ENCODE measurements at places on chromosomes 1 and 21. TPM values are rescaled to one million over a fixed set of nuclear protein-coding genes. Genes with fewer than 3 reads are reported as not detected.

TFF2 gene
- not detected for total RNA-seq

TRPM2 gene
- total RNA-seq: 4.4 TPM

GRCh38 chr21:42699196-42699595 is 45.8 kb downstream of the PDE9A start:
- DNase-seq: no peak

DMRTA2 gene
- total RNA-seq: 24.9 TPM

- no peak for DNase-seq
Measured at GRCh38 chr1:107145637-107146036, 4.8 kb downstream of the NTNG1 start.

HAO2 gene
- total RNA-seq: not detected

ILDR2 gene
- total RNA-seq: 9.6 TPM

- peak; percentile 76 for DNase-seq
Measured at GRCh38 chr1:235074523-235075047, 54.1 kb downstream of the TOMM20 start.

DNA sequence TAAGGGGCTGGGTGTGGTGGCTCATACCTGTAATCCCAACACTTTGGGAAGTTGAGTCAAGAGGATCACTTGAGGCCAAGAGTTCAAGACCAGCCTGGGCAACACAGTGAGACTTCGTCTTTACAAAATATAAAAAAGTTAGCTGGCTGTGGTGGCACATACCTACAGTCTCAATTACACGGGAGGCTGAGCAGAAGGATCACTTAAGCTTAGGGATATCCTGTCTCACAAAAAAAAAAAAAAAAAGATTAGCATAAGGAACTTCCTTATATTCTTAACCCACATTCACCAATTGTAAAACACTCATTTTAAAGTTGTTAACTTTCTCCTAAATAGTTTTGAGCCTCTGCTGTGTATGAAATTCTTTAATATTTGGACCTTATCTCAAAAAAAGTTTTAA is 53.1 kb downstream of the ABCD3 start:
- no peak for DNase-seq

HPDL gene
- not detected for total RNA-seq

DNA sequence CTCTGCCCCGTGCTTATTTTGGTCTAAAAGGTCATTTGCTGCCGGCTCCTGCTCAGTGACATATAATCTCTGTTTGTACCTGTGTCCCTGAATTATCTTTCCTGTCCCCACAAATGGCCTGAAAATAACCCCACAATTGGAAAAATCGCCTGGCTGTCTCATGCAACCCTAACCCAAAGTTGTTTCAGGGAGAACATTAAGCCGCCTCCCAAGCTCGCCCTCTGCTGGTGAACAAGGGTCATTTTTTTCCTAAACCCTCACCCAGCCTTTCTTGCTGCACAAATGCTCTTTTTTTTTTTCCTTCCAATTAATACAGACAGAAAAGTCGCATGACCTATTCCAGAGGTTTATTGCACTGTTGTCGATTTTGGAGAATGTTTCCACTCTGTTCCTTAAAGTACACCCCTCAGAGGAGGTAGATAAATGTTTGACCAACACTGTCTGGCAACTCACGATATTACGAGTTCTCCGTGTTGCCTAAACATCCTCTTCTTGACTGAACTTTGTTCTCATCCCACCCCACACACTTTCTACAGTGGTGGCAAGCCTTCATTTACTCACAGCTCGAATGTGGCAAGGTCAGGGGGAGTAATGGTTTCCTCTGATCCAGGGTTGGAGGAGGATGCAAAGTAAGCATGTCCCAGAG is 148.7 kb downstream of the ZZZ3 start:
- peak; percentile 84 for DNase-seq

GRCh38 chr1:23558140-23558871 is 995 bp downstream of the ID3 start:
- peak; percentile 87 for DNase-seq

DNA sequence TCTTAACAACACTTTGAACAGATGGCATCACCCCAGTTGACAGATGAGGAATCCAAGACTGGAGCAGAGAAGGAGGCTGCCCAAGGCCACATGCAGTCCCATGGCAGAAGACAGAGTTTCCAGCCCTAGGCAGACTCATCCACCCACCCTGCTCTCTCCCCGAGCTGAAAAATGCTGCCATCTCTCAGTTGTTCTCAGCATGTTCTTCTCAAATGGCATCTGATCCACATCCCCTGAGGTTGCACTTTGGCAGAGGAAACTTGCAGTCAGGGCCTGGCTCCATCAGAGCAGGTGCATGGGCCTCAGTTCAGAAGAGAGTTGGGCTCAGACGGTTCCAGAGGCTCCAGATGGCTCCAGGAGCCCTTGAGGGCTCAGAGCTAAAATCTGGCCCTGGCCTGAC is 709.4 kb downstream of the MATN1 start:
- DNase-seq: no peak

OXCT2 gene
- 2.9 TPM for total RNA-seq

FAM163A gene
- 0.06 TPM for total RNA-seq

GRCh38 chr1:41378999-41379737 is 17.9 kb downstream of the FOXO6 start:
- DNase-seq: no peak

DNA sequence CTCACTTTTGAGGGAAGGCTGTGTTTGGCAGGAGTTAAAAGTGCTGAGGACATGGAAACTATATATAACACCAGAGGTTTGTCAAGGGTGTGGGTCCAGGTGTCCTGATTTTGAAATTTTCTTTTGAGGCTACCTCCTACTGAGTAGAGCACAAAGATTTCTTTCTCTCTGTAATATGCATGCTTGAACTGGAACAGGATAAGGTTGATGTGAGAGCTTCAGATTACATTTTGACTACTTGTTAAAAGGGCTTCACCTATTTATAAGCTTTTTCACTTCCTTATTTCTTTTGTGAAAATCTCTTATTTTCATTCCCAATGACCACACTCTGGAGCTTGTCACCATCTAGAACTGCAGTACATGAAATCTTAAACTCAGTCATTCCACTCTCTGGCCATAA is 59.8 kb upstream of the PLA2G4A start:
- no peak for DNase-seq

DNA sequence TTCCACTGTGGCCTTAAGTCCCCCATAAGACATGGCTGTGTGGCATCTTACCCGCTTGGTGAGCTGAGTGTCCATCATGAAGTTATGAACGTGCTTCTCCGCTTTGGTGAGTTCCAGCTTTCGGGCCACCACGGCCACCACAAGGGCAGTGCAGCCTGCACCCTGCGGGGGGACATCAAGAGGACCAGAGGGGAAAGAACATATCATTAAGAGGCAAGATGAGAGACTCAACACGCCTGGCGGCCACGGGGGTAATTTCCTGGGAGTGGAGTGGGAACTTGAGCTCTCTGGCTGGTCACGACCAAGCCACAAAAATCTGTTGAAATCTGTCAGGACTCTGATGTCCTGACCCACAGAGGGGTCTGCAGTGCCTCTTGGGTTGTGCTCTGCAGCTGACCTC is 117.9 kb upstream of the ADAR start:
- no peak for DNase-seq

DNA sequence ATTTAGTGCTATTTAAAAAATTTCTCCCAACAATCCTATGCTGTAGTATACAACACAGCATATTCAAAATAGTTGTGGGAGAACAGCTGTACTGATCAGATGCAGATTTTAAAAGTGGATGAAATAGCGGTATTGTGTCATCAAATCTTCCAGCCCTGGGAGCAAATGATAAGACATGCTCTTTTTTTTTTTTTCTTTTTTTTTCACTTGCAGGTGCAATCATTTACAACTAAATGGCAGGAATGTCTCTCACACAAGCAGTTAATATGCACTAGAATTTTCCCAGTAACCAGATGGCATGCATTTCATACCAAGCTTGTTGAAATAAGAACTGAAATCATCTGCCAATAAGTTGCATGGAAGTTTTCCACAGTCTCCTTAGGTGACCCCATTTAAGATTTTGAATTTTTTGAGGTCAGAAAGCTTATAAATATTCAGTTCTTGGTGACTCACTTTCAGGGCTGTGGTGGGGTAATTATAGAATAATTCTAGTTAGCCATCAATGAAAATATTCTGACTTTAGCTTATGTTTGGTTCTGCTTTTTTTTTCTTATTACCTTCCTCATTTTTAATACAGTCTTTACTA is 623.9 kb upstream of the NR5A2 start:
- DNase-seq: no peak

DNA sequence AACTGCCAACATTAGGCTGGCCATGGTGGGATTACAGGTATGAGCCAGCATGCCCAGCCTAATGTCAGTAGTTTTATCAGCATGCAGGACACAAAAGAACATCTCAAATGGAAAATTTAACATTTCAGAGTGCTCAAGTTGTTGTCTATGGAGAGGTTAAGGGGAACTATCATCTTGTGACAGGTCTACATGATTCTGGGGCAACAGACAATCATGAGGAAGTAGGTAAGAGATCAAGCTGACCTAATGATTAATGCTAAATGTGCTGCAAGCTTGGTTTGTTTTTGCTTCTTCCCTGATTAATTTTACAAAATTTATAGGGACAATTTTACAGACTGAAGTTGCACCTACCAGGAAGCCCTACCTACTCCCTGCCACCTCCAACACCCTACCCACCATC is 36.6 kb downstream of the FMO4 start:
- DNase-seq: no peak

SLC1A7 gene
- total RNA-seq: not detected

DNA sequence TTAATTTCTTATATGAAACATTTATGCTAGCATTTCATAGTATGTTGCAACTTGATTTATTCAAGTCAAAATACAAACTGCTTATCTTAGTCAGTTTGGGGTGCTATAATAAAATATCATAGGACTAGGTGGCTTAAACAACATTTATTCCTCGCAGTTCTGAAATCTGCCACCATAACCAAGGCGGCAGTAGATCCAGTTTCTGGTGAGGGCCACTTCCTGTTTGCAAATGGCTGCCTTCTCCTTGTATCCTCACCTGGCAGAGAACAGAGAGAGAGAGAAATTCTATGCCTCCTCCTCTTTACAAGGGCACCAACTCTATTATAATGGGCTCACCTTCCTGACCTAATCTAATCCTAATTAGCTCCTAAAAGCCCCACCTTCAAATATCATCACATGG is 76.1 kb upstream of the RGS2 start:
- DNase-seq: peak; percentile 26

ARHGAP29 gene
- 54.9 TPM for total RNA-seq

GMEB1 gene
- total RNA-seq: 3.9 TPM

- DNase-seq: no peak
Measured at GRCh38 chr1:161001525-161001924, 19.4 kb downstream of the F11R start.

PDZK1IP1 gene
- not detected for total RNA-seq

DNA sequence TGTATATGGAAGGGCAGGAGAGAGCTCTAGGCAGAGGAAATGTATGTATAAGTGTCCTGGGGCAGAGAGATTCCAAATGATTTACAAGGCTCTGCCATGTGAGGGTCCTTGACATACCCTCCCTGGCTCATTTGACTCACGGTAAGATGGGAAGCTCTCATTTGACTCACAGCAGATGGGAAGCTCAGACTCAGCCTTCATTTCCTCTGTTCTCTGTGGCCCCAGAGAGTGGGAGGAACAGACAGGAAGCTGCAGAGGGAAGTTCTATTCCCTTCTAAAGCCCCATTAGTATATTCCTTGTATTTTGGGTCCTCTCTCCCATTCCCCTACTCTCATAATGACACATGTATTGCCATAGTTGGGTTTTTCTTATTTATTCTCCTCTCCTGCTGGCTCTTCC is 44.9 kb downstream of the FOXD2 start:
- DNase-seq: peak; percentile 35

DNAJC8 gene
- total RNA-seq: 121 TPM

LRRC53 gene
- not detected for total RNA-seq

HORMAD1 gene
- total RNA-seq: not detected

- DNase-seq: no peak
Measured at GRCh38 chr1:58402444-58402843, 144.1 kb downstream of the OMA1 start.

DNA sequence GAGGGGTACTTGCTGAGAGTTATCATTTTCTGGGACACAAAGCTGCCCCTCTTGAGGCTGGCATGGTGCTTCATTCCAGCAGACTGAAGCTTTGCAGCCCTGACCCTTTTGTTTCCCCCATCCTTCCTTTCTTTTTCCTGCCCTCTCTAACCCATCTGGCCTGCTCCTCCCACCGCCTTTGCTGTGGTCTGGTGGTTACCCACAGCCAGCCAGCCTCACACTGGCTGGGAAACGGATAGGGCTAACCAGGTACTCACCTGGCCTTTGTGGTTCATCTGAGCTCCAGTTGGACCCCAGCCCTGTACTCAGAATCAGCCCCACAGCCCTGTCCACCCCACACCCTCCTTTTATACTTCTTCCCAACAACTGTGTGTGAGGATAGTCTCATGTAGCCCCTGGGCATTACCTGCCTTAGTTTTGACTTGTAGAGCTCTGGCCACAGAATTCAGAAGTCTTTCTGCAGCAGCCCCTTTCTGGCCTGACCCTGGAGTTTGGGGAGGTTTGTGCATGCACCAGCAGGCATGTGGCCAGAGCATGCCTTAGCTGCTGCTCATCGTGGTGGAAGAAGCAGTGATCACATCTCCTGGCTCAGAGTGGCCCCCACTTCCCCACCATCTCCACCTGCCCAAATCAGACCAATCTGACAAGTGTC is 138.0 kb downstream of the TRABD2B start:
- DNase-seq: no peak

DNA sequence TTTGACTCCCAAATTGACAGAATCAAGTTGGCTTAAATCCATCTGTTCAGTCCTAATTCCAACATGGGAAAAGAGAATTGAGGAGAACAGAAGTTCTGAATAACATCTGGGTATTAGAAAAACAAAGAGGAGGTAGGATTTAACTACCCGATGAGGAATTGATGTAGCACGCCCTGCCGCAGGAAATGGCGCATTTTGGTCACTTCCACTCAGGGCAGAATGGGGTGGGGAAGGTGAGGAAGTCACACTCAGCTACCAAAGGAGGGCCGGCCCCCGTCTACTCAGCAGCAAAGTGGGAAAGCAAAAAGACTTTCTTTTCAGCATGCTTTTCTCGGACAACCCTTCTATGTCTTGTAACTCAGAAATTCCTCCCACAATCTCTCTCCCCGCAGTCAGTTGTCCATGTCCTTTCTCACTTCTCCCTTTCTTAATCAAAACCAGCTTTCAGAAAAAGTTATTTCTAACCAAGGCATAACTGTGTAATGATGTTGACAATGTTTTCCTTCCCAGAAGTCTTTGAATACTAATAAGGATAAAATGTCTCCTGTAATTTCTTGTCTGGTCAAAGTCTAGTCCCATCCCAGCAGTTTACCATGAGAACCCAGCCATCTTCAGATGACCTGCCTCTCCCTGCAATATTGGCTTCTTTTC is 60.5 kb upstream of the SIPA1L2 start:
- DNase-seq: no peak

DNA sequence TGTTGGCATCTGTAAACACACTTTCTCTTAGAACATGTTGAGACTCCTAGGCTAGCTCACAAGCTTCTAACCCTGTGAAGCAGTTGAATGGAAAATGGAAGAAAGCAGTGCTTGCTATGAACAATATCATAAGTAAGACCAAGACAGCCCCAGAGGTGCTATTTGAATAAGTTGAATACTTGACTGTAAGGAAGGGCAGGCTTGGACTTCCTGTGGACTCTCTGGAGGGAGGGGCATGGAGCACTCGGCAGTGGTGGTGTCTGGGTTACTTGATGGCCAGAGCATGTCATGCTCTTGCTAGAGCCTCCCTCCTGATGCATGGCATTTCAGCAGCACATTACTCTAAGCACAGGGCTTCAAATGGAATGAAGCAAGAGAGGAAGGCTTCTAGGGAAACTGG is 60.0 kb downstream of the MRPS6 start:
- DNase-seq: no peak

DENND2C gene
- 3.2 TPM for total RNA-seq

PTCH2 gene
- total RNA-seq: 0.11 TPM

- DNase-seq: peak; percentile 51
Measured at GRCh38 chr1:235953801-235954200, 87.1 kb upstream of the LYST start.

- DNase-seq: no peak
Measured at GRCh38 chr1:8496473-8496872, 178.6 kb downstream of the SLC45A1 start.

Data from Daoy (cell line).